ENCODE measurements at places on chromosomes 6 and 20. TPM values are rescaled to one million over a fixed set of nuclear protein-coding genes. Genes with fewer than 3 reads are reported as not detected.

The ERVFRD-1 gene
- 1.3 TPM for total RNA-seq

DNA sequence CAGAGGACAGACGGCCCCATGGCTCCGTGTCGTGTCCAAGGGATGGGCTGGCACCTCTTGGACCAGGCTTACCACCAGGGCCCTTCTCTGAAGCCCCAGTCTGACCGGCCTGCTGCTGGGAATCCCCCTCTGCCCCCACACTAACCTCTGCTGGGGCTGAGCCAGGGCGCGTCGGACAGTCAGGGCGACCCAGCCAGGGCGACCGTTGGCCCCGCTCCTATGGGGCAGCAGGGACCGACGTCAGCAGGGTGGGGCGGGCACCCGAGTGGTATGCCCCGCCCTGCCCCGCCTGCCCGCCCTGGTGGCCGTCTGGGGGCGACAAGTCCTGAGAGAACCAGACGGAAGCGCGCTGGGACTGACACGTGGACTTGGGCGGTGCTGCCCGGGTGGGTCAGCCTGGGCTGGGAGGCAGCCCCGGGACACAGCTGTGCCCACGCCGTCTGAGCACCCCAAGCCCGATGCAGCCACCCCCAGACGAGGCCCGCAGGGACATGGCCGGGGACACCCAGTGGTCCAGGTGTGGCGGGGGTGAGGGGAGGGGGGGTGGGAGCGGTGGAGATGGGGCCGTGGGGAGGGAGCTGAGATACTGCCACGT, at the start of gene SLC17A9:
Gene SLC17A9 (plus strand): TSS at position 337 of the 595 bp plus-strand sequence. CDS start 122 bp downstream, at position 459.
- ATAC-seq: peak; percentile 66

GRCh38 chr6:23308166-23308565, 738.8 kb downstream of the HDGFL1 start:
- ATAC-seq: no peak

DNA sequence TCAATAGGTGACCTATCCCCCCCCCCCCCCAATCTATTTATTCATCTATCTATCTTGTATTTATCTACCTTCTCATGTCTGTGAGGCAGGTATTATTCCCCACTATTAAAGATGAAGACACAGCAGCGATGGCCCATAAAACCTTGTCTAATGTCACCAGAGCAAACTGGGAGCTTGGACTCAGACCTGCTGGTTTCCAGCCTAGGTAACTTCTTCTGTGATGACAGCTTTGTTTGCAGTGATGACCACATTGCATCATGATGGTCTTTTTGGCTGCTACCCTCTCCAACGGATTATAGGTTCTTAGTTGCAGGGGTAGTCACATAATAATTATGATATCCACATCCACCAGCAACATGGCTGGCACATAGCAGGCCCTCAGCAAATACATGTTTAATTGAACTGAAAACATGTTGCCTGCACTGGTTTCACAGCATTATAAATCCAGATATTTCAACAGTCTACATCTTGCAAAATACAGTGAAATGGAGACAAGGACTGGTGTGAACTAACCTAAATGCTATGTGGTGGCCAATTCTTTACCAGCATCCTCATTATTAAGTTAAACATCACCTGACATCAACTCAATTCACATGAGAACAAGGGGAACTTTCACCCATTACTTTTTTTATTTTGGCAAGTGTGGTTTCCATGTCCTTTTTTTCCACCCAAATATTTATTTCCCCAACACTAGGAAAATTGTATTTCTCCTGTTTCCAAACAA, 712.5 kb upstream of the NRSN1 start:
- no peak for ATAC-seq

The SCRT2 gene
- total RNA-seq: 4.2 TPM

- no peak for ATAC-seq
Observed at GRCh38 chr20:47623206-47623605, 121.5 kb downstream of the NCOA3 start.

- ATAC-seq: no peak
Observed at GRCh38 chr6:41763470-41763869, 16.2 kb downstream of the FRS3 start.

GRCh38 chr20:48187851-48188250, 402.6 kb upstream of the SULF2 start:
- peak; percentile 80 for ATAC-seq

- no peak for ATAC-seq
Observed at GRCh38 chr20:17786221-17786718, 86.5 kb downstream of the BANF2 start.

- ATAC-seq: no peak
Observed at GRCh38 chr6:158206740-158207421, 38.7 kb downstream of the GTF2H5 start.

The ARMC12 gene
- total RNA-seq: 3.0 TPM

GRCh38 chr6:69422475-69422874, 374.3 kb downstream of the LMBRD1 start:
- ATAC-seq: peak; percentile 100

DNA sequence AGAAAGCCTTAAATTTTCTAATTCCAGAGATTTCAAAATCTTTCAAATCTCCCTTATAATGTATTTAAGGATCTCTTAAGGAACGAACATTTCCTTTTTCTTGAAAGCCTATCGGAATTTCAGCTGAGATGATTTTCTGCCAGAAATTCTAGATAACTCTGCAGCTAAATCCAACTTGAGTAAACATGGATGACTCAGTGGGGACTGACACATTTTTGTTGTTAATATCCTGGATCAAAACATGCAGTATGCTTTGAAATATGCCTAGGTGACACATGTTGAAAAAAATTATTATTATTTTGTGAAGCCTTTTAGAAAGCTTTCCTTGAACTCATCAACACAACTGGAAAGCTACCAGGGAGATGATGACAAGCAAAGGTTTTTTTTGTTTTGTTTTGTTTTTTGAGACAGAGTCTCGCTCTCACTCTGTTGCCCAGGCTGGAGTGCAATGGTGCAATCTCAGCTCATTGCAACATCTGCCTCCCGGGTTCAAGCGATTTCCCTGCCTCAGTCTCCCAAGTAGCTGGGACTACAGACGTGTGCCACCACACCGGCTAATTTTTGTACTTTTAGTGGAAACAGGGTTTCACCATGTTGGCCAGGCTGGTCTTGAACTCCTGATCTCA, 140.1 kb upstream of the SNX9 start:
- ATAC-seq: no peak

- no peak for ATAC-seq
Observed at GRCh38 chr6:148296771-148297170, 45.9 kb upstream of the SASH1 start.

GRCh38 chr6:5219011-5219691, 41.6 kb downstream of the LYRM4 start:
- no peak for ATAC-seq

DNA sequence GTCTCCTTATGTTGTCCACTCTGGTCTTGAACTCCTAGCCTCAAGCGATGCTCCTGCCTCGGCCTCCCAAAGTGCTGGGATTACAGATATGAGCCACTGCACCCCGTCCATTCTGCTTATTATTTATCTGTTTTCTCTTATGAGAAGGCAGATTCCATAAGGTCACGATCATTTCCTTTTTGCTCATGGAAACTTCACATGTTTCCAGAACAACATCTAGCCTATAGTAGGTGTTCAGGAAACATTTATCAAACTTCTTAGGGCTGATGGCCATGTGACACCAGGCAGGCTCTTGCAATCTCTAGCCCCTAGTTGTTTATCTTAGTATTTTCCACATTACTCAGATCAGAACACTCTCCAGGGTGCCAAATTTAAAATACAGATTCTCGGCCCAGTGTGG, 61.2 kb downstream of the ZFP64 start:
- ATAC-seq: no peak

The PNPLA1 gene
- 0.93 TPM for total RNA-seq

- peak; percentile 33 for ATAC-seq
Observed at GRCh38 chr6:88119769-88120168, 46.4 kb downstream of the CNR1 start.
